ENCODE measurements at places on chromosomes 1 and 21.

DNA sequence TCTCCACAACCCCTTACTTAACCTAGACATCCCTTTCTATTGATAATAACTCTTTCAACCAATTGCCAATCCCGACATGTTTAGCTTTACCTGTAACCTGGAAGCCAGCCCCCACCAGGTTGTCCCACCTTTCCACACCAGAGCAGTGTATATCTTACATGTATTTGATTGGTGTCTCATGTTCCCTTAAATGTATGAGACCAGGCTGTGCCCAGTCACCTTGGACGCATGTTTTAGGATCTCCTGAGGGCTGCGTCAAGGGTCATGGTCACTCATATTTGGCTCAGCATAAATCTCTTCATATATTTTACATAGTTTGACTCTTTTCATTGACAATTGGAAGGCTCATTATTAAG lies 5.3 kb upstream of the SLC19A1 start:
- DNase-seq: no peak

GRCh38 chr1:228782662-228783417 lies 47.6 kb downstream of the RHOU start:
- no peak for DNase-seq

DNA sequence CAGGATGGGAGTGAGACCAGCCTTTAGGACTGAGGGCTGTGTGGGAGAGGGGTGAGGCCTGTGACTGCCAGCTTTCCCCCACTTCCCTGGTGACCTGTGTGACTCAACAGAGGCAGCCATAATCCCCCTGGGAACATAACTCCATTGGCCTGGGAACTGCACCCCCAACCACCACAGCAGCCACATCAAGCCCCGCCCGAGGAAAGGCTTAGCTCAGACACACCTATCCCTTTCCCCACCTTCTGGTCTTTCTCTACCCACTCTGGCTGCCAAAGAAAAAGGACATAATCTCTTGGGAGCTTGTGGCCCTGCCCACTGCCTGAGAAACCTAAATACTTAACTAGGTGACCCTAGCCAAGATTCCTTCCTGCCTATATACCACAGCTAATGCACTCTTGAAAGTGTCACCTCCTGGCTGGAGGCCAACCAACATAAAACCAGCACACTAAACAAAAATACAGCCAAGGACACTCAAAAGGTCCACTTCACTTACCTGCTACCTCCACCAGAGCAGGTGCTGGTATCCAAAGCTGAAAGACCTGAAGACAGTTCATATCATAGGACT lies 406.6 kb upstream of the CAMK1G start:
- DNase-seq: no peak

GRCh38 chr1:8876087-8876486 lies 2.4 kb downstream of the ENO1 start:
- no peak for DNase-seq

- no peak for DNase-seq
These were observed 90.7 kb downstream of the GPR88 start for GRCh38 chr1:100628631-100629081.

GRCh38 chr1:34844252-34844634 lies 15.3 kb downstream of the SMIM12 start:
- DNase-seq: peak; percentile 70

DNA sequence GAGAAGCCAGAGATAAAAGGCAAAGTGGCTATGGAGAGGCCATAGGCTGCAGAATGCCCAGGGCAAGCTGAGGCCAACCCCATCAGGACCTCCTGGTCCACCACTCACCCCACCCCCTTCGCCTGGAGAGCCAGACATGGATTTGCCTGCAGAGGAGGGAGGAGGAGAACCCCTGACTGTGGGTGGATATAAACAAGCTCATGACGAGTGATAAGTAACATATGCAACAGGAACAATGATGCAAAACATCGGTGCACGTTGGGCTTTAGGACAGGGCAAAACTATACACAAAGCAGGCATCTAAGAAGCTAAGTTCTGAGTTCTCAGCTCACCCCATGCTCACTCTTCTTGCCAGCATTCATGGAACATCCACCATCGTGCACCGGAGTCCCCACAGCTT lies 150.3 kb downstream of the ETS2 start:
- no peak for DNase-seq

GRCh38 chr1:6011161-6011945 lies 19.1 kb upstream of the NPHP4 start:
- DNase-seq: no peak

- no peak for DNase-seq
These were observed 512.2 kb upstream of the NR5A2 start for GRCh38 chr1:199515261-199515660.

- DNase-seq: no peak
These were observed 49.8 kb downstream of the PRDM2 start for GRCh38 chr1:13749543-13750341.

- no peak for DNase-seq
These were observed 31.2 kb downstream of the KCNA10 start for GRCh38 chr1:110487726-110488125.

- DNase-seq: no peak
These were observed 741.1 kb upstream of the B3GALT2 start for GRCh38 chr1:193927550-193927949.

- no peak for DNase-seq
These were observed 163.2 kb upstream of the HMCN1 start for GRCh38 chr1:185570962-185571361.

- DNase-seq: no peak
These were observed 4.8 kb downstream of the GNG4 start for GRCh38 chr1:235644693-235645305.

- peak; percentile 73 for DNase-seq
These were observed 14.1 kb downstream of the EPHA2 start for GRCh38 chr1:16141573-16142336.

- no peak for DNase-seq
These were observed 656.1 kb downstream of the KIF26B start for GRCh38 chr1:245810789-245811337.

GRCh38 chr1:71106658-71107322 lies 26.0 kb upstream of the ZRANB2 start:
- no peak for DNase-seq

GRCh38 chr1:118866330-118866729 lies 121.8 kb downstream of the TBX15 start:
- DNase-seq: no peak

GRCh38 chr1:46642115-46642680 lies 25.6 kb upstream of the MOB3C start:
- DNase-seq: no peak

- DNase-seq: no peak
These were observed 26.8 kb downstream of the TRPM2 start for GRCh38 chr21:44379991-44380865.

- no peak for DNase-seq
These were observed 46.2 kb downstream of the DYRK1A start for GRCh38 chr21:37412603-37413360.

DNA sequence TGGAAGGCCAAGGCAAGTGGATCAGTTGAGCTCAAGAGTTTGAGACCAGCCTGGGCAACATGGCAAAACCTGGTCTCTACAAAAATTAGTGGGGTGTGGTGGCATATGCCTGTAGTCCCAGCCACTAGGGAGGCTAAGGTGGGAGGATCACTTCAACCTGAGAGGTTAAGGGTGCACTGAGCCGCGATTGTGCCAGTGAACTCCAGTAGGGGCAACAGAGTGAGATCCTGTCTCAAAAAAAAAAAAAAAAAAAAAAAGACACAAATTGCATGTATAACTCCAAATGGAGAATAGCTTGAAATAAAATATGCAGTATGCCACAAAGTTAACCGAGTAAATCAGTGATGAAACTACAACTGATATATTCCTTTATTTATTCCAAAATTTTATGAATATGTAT lies 51.6 kb downstream of the LRRC40 start:
- DNase-seq: no peak

DNA sequence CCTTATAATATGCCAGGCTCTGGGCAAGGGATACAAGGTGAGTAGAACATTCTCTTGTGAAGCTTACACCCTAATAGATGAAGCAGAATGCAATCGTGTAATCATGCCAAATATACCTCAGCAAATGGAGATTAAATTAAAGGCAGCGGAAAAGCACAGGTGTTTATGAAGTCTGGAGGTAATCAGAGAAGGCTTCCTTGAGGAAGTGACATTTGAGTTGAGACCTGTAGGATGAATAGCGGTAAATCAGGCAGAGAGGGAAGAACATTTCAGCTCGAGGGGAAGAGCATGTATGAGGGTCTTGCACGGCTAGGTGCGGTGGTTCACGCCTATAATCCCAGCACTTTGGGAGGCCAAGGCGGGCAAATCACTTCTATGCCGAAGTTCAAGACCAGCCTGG lies 13.5 kb downstream of the E2F2 start:
- no peak for DNase-seq

GRCh38 chr1:8423692-8424538 lies 106.0 kb downstream of the SLC45A1 start:
- peak; percentile 39 for DNase-seq

- peak; percentile 74 for DNase-seq
These were observed 34.8 kb downstream of the ANKRD13C start for GRCh38 chr1:70319750-70320149.

- DNase-seq: no peak
These were observed 142.5 kb downstream of the RERE start for GRCh38 chr1:8674912-8675311.

- no peak for DNase-seq
These were observed 3.5 kb downstream of the HPCA start for GRCh38 chr1:32889731-32890278.

DNA sequence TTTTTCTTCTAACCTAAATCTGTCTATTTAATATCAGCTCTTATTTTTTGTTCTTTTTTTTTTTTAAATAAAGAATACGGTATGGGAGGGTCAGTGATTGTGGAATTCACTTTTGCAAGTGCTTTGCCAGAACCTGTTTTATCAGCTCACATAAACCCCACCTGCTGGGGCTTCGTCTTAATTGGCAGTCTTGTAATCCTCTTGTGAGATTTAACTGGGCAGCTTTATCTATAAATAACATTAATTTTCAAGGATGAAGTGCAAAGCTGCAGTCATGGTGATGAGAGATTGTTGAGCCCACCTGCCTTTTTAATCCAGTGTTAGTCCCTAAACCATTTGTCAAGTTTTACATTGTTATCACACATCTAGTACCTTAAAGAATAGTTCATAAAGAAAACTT lies 18.2 kb upstream of the PDC start:
- no peak for DNase-seq

GRCh38 chr1:209547626-209548025 lies 35.9 kb upstream of the CAMK1G start:
- no peak for DNase-seq

GRCh38 chr1:230812568-230812967 lies 55.8 kb downstream of the C1orf198 start:
- no peak for DNase-seq

DNA sequence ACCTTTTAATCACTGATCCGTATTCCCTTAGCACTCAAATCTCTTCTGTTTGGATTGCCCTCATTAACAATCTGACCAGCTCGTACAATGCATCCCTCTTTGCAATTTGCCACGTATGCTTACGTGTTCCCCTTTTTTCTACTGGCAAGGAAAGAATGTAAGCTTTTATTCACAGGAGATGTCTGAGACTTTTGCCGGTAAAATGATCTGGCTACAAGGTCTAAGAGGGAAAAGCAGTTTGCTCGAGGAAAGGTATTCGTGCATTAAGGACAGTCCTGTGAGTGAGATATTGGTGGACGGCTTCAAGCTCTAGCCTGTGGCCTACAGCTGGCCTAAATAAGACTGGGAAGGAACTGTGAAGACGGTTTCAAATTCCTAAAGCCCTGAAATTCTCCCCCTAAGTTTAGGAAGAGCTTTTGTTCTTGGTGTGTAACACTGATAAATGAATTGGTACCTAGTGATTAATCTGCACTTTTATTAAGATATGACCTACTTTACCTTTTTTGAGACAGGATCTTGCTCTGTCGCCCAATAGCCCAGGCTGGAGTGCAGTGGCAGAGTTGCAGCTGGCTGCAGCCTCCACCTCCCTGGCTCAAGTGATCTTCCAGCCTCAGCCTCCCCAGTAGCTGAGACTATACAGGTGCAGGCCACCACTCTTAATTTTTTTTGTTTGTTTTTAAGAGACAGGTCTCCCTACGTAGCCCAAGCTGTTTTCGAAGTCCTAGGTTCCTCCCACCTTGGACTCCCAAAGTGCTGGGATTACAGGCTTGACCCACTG lies 895 bp upstream of the UBR4 start:
- no peak for DNase-seq

GRCh38 chr1:54323324-54323739 lies 82.9 kb downstream of the SSBP3 start:
- DNase-seq: no peak

- DNase-seq: no peak
These were observed 8.3 kb downstream of the FRRS1 start for GRCh38 chr1:99758073-99758511.

- peak; percentile 16 for DNase-seq
These were observed 33.1 kb upstream of the NFASC start for GRCh38 chr1:204837440-204838084.

- DNase-seq: no peak
These were observed 70.6 kb upstream of the KCNJ6 start for GRCh38 chr21:37986751-37987399.

DNA sequence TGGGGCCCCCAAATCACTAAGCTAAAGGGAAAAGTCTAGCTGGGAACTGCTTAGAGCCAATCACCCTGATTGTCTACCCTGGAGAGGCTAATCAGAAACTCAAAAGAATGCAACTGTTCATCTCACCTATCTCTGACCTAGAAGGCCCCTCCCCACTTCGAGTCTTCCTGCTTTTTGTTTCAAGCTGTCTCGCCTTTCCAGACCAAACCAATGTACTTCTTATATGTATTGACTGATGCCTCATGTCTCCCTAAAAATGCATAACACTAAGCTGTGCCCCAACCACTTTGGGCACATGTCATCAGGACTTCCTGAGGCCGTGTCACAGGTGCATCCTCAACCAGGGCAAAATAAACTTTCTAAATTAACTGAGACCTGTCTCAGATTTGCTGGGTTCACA lies 209.5 kb downstream of the APP start:
- DNase-seq: no peak

DNA sequence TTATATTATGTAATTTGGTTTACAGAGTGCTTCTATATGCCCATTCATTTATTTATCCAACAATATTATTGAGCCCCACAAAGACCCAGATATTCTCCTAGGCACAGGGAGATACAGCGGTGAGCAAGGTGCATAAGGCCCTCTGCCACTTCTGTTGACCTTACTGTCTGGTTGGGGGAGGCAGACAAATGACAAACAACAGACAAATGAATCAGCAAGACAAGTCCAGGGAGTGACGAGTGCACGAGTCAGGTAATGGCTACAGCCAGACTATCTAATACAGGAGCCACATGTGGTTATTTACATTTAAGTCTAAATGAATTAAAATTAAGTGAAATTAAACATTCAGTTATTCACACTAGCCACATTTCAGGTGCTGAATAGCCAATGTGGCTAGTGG lies 22.0 kb upstream of the BCAR3 start:
- peak; percentile 68 for DNase-seq
